Activated CD4-positive, CD25-positive, alpha-beta regulatory T cell (primary cell): ENCODE measurements at places on chromosomes 5 and 9.

- DNase-seq = no peak
Observed at GRCh38 chr9:99752417-99753109, 69.1 kb upstream of the NR4A3 start.

DNA sequence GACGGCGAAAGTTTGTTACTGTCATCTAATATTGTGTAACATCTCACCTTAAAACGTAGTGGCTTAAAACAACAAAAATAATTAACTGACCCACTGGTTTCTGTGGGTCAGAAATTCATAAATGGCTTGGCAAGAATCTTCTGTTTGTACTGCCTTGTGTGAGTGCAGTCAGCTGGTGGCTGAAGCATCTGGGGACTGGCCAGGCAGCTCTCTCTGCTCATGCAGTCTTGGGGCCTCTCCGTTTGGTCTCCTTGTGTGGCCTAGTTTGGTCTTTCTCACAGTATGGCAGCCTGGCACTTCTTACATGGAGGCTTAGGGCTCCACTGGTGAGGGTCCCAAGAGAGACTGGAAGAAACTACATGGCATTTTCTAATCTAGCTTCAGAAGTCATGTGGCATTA is 49.0 kb upstream of the CTXN3 start:
- DNase-seq = no peak

DNA sequence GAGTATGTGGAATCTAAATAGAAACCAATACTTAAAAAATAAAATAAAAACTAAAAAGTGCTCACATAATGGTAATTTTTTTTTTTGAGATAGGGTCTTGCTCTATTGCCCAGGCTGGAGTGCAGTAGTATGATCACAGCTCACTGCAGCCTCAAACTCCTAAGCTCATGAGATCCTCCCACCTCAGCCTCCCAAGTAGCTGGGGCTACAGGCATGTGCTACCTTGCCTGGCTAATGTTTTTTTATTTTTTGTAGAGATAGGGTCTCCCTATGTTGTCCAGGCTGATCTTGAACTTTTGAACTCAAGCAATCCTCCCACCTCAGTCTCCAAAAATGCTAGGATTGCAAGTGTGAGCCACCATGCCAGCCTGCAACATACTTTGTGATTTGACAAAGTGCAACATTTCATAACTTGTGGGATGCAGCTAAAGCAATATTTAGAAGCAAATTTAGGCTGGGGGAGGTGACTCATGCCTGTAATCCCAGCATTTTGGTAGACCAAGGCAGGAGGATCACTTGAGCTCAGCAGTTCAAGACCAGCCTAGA is 18.4 kb downstream of the AP3B1 start:
- DNase-seq = no peak

DNA sequence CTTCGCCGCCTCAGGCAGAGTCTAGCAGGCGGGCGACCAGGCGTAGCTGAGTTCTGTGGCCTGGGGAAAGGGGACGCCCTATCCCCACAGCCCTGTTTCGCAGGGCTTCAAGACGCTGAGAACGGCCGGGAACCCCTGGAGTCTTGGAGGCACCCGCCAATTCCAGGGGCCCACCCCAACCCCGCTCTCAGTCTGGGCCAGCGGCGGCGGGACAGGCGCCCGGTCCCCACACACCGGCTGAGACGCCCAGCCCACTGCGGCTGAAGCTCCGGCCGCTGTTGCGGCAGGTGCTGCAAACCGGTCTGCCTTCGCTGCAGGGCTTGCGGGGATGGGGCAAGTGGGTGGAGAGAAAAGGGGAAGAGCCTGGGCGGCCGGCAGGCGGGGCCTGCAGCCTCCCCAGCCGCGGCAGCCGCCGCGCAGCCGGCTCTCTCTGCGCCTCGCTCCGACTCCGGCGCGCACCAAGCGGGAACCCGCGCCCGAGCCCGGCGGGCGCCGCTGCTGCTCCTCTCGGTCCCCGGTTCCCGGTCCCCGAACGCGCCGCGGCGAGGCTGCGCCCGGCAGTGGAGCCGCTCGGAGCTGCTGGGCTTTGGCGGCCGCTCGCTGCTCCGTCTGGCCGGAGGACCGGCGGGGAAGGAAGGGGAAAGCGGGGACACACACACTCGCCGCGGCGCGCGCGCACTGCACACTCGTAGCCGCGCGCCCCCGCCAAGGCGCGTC is at the start of gene PIP5K1B:
Gene PIP5K1B (plus strand): TSS at position 427 of the 717 bp plus-strand sequence. CDS start 117,375 bp downstream, outside the sequence.
- DNase-seq = peak; percentile 9

DNA sequence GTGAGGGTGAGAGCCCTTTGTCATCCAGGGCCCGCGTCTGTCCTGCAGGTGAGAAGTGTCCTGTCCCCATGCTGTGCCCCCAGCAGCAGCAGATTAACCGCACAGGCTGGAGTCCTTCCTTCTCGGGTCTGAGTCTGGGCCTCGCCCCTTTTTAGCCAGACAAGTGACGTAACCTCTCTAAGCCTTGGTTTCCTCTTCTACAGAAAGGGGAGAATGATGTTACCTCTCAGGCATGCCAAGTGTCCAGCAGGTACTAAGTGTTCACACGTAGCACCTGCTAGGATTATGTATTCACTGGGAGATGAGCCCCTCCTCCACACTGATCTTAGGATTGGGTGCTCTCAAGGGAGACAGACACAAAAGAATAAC is 6.9 kb downstream of the NEURL1B start:
- no peak for DNase-seq

GRCh38 chr5:148542812-148543211 is 111.5 kb downstream of the HTR4 start:
- DNase-seq = no peak

GRCh38 chr5:67731886-67732285 is 483.7 kb upstream of the PIK3R1 start:
- no peak for DNase-seq

- DNase-seq = no peak
Observed at GRCh38 chr9:88478246-88478645, 56.7 kb upstream of the NXNL2 start.

DNA sequence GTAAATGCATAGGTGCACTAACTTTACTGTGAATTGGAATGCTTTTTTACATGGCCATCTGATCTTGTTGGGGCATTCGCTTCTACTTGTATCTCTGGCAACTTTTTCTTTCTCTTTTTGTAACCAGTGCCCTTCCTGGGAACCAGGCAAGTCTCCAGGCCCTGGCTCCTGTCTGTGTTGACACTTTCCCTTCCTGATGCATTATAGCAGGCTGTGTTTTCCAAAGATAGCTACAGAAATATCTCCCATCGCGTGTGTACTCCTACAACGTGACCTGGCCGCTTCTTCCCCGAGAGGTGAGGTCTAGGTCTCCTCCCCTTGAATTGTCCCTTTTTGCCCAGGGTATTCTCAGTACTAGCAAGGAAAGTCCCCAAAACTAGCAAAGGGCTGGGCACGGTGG is 81.1 kb upstream of the SPIN1 start:
- no peak for DNase-seq

- DNase-seq = no peak
Observed at GRCh38 chr9:19409401-19410194, 789 bp downstream of the ACER2 start.
